ENCODE measurements at places on chromosomes 2 and 18.

- H3K27ac ChIP-seq, result no peak overlapping the region
- H3K36me3 ChIP-seq, result no peaks in the 10 kb centered on the region
- no peaks in the 10 kb centered on the region for H3K4me1 ChIP-seq
- DNase-seq, result no peak
- no peaks in the 10 kb centered on the region for H3K27me3 ChIP-seq
These were observed 499.0 kb downstream of the TMX3 start for GRCh38 chr18:68215931-68216330.

DNA sequence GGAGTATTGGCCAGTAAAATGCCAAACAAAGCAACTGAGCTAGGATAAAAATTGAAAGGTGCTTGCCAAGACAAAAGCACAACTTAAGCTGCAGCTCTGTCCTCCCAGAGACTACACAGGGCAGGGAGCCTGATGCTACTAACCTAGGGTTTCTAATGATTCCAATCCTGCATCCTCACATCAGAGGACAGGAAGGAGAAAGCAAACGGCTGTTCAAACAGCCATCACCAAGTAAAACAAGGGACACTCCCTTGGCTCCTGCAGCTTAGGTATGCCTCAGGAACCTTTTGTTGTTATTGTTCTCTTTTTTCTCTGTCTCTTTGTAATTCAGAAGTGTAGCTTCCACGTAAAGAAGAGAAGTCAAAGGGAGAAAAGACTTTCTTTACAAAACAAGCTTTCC lies 99.5 kb downstream of the TCF4 start:
- H3K36me3 ChIP-seq, result no peaks in the 10 kb centered on the region
- peak; percentile 78 for DNase-seq
- peak overlapping the region; percentile 21 for H3K4me3 ChIP-seq
- peaks cover 21% of the 10 kb centered on the region for H3K4me1 ChIP-seq

DNA sequence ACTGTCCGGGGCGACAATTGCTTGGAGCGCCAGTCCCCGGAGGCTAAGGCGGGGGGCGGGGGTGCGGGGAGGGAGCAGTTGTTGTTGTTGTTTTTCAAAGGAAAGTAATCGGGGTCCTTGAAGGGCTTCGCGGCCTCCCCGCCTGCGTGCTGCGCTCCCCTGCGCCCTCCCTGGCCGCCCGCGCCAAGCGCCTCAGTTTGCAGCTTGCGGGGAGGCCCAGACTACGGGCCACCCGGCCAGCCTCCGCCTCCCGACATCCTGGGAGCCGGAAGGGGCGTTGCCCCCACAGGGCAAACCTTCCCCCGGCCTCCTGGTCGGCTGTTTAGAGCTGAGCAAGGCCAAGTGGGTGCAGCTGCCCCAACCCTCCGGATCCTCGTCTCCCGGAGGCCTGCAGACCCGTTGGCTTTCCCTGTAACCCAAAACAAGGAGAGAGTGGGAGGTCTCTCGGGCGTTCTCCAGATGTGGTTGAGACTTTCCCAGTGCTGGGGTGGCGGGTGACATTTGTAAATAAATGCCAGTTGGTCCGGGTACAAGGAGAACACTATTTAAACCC lies 3.7 kb upstream of the SIX3 start:
- no peaks in the 10 kb centered on the region for H3K36me3 ChIP-seq
- no peak overlapping the region for H3K27ac ChIP-seq
- peaks cover 85% of the 10 kb centered on the region for H3K27me3 ChIP-seq
- DNase-seq, result peak; percentile 85
- peaks cover 6% of the 10 kb centered on the region for H3K4me1 ChIP-seq
- peak overlapping the region; percentile 78 for H3K4me3 ChIP-seq

GRCh38 chr2:68741238-68741637 lies 6.6 kb downstream of the ARHGAP25 start:
- H3K27me3 ChIP-seq, result no peaks in the 10 kb centered on the region
- no peak overlapping the region for H3K27ac ChIP-seq
- no peak for DNase-seq
- H3K4me1 ChIP-seq, result peaks cover 3% of the 10 kb centered on the region

DNA sequence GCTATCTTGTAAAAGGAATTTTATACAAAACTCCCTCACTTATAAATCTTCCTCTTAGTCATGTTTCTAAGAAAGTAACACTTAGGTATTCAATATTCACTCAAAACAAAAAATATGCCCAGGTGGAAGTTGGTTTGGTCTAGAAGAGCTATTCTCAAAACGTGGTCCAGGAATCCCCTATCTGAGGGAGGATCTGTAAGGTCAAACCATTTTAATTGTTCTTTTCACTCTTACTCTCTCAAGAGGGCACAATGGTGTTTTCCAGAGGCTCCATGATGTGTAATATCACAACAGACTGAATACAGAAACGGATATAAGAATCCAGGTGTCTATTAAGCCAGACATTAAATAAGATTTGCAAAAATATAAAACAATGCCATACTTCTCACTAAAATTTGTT lies 9.9 kb downstream of the MOB1A start:
- H3K27ac ChIP-seq, result no peak overlapping the region
- H3K27me3 ChIP-seq, result no peaks in the 10 kb centered on the region
- no peak overlapping the region for H3K4me3 ChIP-seq
- H3K36me3 ChIP-seq, result peaks cover 69% of the 10 kb centered on the region
- no peaks in the 10 kb centered on the region for H3K4me1 ChIP-seq

DNA sequence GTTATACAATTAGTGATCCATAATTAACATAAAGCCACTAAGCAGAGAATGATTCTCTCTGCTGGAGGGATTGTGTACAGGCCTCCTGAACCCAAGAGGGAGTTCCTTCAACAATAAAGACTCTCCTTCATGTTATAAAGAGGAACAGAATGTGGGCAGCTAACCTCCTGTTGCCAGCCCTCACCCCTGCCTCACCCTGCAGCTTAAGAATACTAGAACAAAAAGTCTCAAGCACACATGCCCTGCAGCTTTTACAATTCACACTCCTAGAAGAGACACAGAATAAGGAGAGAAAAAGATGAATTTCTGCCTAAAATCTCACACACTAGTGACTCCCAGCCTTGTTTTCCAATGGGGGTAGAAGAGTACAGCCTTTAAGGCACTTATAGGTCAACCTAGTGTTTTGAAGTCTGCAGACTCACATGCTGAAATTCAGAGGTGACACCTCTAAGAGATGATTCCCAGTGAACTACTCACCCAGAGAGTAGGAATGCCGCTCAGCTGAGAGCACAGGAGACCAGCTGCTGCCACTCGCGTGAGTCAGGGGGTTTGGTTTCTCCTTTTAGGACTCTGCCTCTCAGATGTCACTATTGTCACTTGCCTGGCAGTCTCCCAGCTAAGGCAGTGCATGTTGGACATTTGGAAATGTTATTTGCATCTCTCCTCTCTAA lies 32.5 kb upstream of the IL1RL1 start:
- no peak overlapping the region for H3K4me3 ChIP-seq
- H3K27ac ChIP-seq, result no peak overlapping the region
- no peaks in the 10 kb centered on the region for H3K4me1 ChIP-seq

DNA sequence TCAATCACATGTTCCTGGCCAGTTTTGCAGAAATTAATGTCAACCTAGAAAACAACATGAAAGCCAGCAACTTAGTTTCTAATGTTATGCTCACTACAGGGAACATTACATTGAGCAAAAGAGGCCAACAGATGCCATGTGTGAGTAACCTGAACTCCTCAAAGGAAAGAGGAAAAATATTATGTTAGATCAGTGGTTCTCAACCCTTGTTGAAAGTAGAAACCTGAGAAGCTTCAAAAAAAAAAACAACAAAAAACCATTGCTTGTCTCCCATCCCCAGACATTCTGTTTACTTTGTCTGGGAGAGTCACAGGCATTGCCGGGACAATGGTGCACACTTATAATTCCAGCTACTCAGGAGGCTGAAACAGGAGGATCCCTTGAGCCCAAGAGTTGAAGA lies 57.7 kb downstream of the METTL4 start:
- no peak overlapping the region for H3K27ac ChIP-seq
- H3K4me3 ChIP-seq, result no peak overlapping the region
- no peaks in the 10 kb centered on the region for H3K27me3 ChIP-seq
- no peaks in the 10 kb centered on the region for H3K36me3 ChIP-seq

GRCh38 chr2:71614976-71615766 lies 161.8 kb downstream of the DYSF start:
- H3K36me3 ChIP-seq, result no peaks in the 10 kb centered on the region
- DNase-seq, result peak; percentile 14
- H3K27ac ChIP-seq, result no peak overlapping the region
- no peak overlapping the region for H3K4me3 ChIP-seq
- H3K4me1 ChIP-seq, result no peaks in the 10 kb centered on the region

GRCh38 chr18:21362831-21363230 lies 120.8 kb downstream of the GREB1L start:
- H3K4me3 ChIP-seq, result no peak overlapping the region
- H3K27ac ChIP-seq, result no peak overlapping the region
- H3K4me1 ChIP-seq, result peaks cover 9% of the 10 kb centered on the region

DNA sequence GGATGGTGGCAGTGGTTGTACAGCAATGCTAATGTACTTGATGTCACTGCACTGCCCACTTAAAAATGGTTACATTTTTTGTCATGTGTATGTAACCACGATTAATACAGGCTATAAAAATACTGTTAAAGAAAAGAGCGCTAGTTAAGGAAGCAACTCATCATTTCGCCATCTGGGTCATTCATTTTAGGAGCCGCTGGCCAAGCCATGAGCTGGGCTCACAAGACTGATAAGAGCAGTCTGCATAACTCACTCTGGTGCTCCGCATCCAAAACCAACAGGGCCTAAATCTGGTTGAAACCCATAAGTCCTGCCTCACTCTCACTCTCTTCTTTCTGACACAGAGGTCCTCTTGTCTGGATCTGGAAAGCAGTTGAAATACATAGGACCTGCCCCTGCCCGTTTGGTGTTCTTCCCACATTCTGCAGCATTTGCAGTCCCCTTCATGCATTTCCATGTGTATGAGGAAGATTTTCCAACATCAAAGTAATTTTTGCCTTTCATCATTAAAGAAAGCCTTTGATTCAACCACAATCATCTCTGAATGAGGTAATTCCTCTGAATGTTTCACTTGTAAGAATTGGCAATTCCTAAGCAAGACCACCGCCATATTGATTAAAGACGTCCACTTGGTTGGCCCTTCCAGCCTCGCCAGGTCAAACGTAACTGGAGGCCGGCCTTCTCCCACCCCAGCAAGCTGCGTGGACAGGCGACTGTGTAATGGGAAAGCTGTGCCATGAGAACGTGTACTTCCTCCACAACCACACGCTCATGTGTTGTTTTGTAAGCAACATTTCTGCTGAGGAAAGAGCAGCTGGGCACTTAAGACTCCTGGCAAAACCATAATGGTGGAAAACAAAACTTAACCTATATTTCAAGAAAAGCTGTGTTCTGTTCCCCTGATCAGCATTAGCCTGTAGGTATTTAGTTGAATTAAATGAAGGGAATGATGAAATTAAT lies 112.2 kb downstream of the VAPA start:
- no peak overlapping the region for H3K4me3 ChIP-seq
- no peaks in the 10 kb centered on the region for H3K4me1 ChIP-seq
- no peaks in the 10 kb centered on the region for H3K36me3 ChIP-seq
- H3K27ac ChIP-seq, result no peak overlapping the region

- H3K4me3 ChIP-seq, result no peak overlapping the region
- no peaks in the 10 kb centered on the region for H3K27me3 ChIP-seq
- peaks cover 11% of the 10 kb centered on the region for H3K36me3 ChIP-seq
These were observed 117.7 kb downstream of the ZNF516 start for GRCh38 chr18:76377359-76377756.

GRCh38 chr18:79949697-79950487 lies 1.6 kb downstream of the SLC66A2 start:
- H3K4me3 ChIP-seq, result peak overlapping the region; percentile 83
- H3K27me3 ChIP-seq, result peaks cover 15% of the 10 kb centered on the region
- no peaks in the 10 kb centered on the region for H3K4me1 ChIP-seq
- peaks cover 4% of the 10 kb centered on the region for H3K36me3 ChIP-seq

GRCh38 chr2:159042115-159042850 lies 73.8 kb downstream of the TANC1 start:
- H3K27ac ChIP-seq, result no peak overlapping the region
- no peaks in the 10 kb centered on the region for H3K4me1 ChIP-seq
- peaks cover 25% of the 10 kb centered on the region for H3K36me3 ChIP-seq
- H3K27me3 ChIP-seq, result no peaks in the 10 kb centered on the region
- DNase-seq, result no peak

- no peak overlapping the region for H3K27ac ChIP-seq
- no peaks in the 10 kb centered on the region for H3K4me1 ChIP-seq
- H3K36me3 ChIP-seq, result peaks cover 52% of the 10 kb centered on the region
- DNase-seq, result no peak
- no peaks in the 10 kb centered on the region for H3K27me3 ChIP-seq
These were observed 9.8 kb downstream of the WDR43 start for GRCh38 chr2:28904295-28904694.

- no peak overlapping the region for H3K4me3 ChIP-seq
- H3K27me3 ChIP-seq, result no peaks in the 10 kb centered on the region
- no peaks in the 10 kb centered on the region for H3K36me3 ChIP-seq
- H3K4me1 ChIP-seq, result no peaks in the 10 kb centered on the region
- no peak overlapping the region for H3K27ac ChIP-seq
These were observed 20.4 kb downstream of the TTC32 start for GRCh38 chr2:19881221-19881907.

DNA sequence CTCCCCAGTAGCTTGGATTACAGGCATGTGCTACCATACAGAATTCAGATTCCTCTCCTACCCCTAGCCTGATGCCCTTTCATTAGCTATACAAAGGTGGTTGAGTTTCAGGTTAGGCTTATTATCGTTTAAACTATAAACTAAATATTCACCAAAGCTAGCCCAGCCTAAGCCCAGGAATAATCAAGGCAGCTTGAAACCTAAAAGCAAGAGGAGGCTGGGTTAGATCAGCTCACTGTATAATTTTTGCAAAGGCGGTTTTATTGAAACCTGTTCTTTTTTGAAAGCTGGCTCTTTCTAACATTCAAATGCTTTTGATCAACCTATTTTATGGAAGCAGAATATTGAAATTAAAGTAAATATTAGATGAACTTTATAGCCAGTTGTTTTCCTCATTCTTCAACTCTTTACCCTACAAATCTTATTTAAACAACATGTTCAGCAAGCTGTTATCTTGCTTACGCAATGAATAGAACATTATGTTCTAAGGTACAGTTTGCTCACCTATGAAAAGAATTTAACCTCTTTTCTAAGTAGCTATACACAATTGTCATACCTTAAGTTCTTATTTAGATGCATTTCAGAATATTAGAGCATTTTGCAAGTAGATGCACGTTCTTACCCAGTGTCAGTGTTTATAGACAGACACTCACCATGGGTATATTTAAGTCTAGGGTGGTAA lies 241.6 kb downstream of the NEDD4L start:
- H3K27me3 ChIP-seq, result no peaks in the 10 kb centered on the region
- no peaks in the 10 kb centered on the region for H3K36me3 ChIP-seq
- no peak overlapping the region for H3K4me3 ChIP-seq
- H3K4me1 ChIP-seq, result peaks cover 6% of the 10 kb centered on the region
- no peak for DNase-seq

DNA sequence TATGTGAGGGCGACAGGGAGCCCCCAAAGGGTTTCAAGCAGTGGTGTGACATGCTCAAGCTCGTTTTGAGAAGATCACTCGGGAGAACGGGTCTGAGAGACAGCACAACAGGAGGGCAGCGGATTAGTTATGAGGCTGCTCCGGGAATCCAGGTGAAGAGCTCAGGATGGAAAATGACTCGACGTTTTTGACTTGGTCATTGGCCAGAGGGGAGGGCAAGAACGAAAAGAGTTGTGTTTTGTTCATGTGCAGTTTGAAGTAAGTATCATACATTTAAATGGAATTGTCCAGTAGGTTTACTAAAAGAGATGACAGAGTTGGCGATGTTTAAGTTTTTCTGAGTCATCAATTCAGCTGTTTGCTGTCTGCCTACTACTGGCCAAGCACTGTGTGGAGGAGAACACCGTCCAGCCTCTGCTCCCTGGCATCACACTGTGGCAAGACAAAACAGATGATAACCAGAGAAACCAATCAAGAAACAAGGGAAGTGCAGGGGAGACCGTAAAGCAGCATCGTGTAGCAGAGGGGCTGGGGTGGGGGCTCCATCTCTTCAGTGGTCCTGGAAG lies 25.3 kb upstream of the ANXA4 start:
- H3K4me1 ChIP-seq, result peaks cover 27% of the 10 kb centered on the region
- no peaks in the 10 kb centered on the region for H3K36me3 ChIP-seq
- H3K4me3 ChIP-seq, result no peak overlapping the region
- H3K27ac ChIP-seq, result no peak overlapping the region
- no peak for DNase-seq
